8988T (cell line): ENCODE measurements at places on chromosomes 7 and 10.

GRCh38 chr10:112949875-112950507, at the start of gene TCF7L2:
TSS of gene TCF7L2 (plus strand) at chr10:112950247. CDS start at chr10:112950757, 510 bp downstream.
- peak; percentile 59 for DNase-seq

- no peak for DNase-seq
These were observed 273.6 kb upstream of the PITRM1 start for GRCh38 chr10:3446221-3446620.

DNA sequence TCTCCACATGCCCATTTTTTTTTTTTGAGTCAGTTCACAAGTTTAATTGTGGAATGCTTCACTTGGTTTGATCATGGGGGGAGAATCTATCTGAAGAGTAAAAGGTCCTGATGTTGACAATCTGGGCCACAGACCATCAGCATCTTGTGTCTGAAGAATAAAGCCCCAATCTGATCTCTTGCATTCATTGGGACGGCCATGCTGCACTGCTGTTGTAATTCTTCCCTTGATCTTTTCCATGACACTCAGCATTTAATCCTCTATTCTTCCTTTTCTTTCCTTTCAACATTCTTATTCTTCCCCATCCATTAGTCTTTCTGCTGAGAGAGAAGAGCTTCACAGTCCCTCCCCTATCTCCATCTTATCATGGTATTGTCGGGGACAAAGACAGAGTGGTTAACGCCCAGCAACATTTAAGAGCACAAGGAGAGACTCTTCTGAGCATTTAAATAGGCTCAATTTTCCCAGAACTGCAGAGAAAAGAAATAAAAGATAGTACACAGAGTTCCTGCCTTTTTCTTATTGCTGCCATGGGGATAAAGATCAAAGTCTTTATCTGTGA, 1157.3 kb downstream of the SORCS3 start:
- DNase-seq = no peak

DNA sequence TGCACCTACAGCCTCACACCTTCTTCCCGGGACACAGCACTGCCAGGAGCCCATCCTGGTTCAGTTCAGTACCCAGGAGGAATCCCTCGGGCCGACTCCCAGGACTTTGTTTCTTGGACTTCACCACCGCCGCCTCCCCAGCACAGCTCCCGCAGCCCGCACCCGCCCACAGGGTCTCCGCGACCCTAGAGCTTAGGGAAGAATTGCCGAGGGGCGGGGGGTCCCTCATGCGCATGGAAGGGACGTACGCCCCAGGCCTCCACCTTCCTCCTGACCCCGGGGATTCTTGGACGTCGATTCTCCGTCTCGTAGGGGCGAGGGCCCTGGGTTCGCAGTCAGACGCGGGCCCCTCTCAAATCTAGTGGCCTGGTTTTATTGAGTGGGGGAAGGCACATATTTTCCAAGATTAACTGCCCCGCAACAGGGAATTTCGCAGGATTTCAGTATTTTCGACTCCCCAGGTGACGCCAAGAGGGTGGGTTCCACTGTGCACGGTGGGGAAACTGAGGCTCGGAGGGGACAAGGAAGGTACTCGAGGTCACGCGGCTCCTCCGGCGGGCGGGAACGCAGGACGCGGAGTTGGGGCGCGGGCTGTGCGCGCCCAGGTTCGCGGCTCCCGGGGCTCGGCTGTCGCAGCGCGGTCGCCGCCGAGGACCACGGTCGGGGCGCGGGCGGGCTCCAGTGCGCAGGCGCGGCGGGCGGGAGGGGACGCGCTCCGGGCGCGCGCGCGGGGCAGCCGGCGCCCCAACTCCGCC, at the start of gene ADCY1:
Gene ADCY1 (plus strand): TSS at position 708 of the 755 bp plus-strand sequence. CDS start 176 bp downstream, outside the sequence.
- no peak for DNase-seq

DNA sequence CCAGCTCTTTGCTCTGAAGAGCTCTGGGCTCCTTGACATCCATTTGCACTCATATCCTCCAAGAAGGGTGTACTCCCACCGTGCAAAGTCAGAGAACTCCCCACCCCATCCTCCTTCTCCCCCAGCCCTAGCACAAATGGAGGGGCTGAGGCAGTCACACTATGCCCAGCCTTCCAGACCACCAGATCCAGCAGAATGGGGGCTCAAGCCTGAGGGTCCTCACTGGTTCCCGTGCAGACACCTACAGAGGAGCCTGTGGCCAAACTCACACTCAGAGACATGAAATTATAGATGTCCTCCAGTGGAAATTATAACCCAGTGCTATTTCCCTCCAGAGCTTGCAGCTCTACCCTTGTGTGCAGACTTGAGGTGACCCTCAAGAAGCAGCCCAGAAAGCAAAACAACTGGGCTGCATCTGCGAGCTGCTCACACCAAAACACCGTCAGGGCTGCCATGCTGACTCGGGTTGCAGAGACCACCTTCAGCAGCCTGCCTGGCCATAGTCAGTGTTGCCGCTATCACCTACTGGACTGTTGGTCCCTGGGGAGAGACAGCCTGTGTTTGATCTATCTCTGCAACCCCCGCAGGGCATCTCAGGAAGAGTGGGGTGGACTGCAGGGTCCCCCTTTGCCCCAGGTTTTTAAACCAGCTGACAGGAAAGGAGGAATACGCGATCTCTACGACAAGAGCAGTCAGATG, 7.4 kb downstream of the ZNF488 start:
- DNase-seq = no peak

- DNase-seq = no peak
These were observed 594.2 kb downstream of the KCNMA1 start for GRCh38 chr10:77043420-77043763.

DNA sequence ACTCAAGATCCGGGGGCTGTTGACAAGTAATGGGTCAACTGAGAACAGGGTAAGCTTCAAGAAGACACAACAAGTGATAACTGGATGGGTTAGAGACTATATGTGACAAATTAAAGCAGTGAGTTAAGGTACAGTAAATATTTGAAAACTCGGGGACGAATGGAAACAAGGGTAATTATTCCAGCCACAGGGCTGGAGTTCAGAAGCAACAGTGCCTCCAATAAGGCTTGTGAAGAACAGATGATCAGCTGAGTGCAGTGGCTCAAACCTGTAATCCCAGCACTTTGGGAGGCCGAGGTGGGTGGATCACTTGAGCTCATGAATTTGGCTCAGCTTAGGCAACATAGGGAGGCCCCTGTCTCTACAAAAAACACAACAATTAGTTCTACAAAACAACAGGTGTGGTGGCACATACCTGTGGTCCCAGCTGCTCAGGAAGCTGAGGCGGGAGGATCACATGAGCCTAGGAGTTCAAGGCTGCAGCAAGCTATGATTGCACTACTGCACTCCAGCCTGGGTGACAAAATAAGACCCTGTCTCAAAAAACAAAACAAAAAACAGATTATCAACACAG, 20.5 kb upstream of the DLD start:
- DNase-seq = no peak

- DNase-seq = no peak
These were observed 53.8 kb downstream of the MCMBP start for GRCh38 chr10:119818889-119819270.

- DNase-seq = peak; percentile 62
These were observed 138.0 kb downstream of the TACC2 start for GRCh38 chr10:122126763-122127659.

GRCh38 chr10:26445411-26446031, 7.4 kb downstream of the APBB1IP start:
- no peak for DNase-seq

DNA sequence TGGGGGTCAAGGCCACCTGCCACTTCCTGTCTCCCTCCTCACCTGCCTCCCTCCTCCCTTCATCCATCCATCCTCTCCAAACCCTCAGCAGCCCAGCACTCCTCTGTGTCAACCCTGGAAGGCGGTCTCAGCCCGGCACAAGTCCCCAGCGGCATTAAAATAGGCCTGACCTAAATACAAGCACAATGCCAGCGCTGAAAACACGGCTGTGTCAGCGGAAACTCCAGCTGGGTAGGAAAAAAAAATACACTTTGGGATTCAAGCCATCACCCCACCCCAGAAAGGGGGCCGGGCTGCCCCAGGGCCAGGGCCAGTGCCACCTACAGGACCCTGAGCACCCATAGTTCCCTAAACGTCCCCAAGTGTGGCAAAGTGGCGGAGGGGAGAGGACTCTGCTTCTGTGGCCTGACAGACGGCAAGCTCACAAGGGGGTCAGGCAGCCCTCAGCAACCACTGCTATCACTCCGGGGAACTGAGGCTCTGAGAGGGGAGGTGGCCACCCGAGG, 22.7 kb upstream of the GTF2IRD1 start:
- no peak for DNase-seq

GRCh38 chr10:131093346-131093745, 218.2 kb downstream of the TCERG1L start:
- no peak for DNase-seq

GRCh38 chr7:110372685-110373084, 718.2 kb upstream of the LRRN3 start:
- no peak for DNase-seq

DNA sequence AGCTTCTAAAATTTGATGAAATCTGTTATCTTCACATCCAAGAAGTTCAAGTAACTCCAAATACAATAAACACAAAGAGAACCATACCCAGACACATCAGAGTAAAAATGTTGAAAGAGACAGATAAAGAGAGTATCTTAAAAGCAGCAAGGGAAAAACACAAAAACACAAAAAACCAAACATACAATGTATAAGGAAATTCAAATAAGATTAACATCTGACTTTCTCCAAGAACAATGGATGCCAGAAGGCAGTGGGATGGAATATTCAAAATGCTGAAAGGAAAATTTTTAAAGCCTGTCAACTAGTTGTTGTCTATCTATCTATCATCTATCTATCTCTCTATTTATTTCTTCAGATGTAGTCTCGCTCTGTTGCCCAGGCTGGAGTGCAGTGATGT, 72.4 kb upstream of the MKLN1 start:
- DNase-seq = no peak

- DNase-seq = no peak
These were observed 50.0 kb downstream of the CALD1 start for GRCh38 chr7:134829380-134829986.
